ENCODE measurements at places on chromosomes 1 and 21.

- no peak for DNase-seq
These were observed 1.9 kb downstream of the DPYD start for GRCh38 chr1:97918961-97919360.

DNA sequence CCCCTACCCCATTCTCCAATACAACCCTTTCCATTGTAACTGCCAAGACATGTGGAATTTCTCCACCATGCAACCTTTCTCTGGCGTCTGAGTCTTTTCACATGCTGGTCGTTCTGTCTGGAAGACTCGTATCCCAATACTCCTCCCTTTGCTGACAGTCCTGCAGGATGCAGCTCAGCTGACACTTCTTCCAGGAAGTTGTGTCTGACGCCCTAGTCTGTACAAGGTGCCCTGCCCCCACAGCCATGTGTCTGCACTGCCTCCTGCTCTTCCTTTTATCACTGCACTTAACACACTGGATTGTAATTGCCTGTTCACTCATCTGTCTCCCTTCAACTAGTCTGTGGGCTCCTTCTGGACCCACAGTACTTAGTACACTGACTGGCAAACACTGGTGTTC lies 188.0 kb downstream of the LMX1A start:
- DNase-seq = no peak

DNA sequence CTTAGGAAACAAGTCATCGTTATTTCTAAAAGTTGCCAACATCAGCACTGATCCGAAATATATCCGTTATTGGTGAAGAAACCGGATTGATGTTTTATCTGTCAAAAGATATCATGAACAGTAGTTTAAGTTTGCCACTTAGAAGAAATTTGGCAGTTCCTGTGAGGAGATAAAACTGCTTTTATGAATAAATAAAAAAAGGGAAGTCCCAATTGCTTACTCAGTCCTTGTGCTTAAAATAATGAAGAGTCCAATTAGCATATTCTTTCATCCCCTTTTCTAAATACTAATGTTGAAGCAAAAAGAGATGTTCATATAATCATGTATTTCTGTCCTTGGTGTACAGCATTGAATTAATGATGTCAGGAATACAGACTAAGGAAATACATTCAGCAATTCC lies 164.6 kb downstream of the NCAM2 start:
- no peak for DNase-seq

DNA sequence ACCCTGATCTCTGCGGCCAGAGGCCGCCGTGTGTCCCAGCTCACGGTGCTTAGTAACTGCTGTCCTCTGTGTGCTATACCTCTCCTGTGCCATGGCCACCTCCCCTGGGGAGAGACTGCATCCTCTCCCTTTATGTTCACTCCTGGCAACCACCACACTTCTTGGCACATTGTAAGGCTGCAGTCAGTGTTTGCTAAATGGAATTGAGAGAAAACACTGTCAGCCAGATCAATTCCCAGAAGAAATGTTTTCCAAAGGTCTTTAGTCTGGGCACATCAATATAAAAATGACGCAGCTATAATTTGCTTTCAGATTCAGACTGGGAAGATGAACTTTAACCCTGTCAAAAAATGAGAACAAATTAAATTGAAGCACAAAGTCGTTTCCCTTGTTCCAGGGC lies 96.8 kb downstream of the BEND5 start:
- DNase-seq = no peak

DNA sequence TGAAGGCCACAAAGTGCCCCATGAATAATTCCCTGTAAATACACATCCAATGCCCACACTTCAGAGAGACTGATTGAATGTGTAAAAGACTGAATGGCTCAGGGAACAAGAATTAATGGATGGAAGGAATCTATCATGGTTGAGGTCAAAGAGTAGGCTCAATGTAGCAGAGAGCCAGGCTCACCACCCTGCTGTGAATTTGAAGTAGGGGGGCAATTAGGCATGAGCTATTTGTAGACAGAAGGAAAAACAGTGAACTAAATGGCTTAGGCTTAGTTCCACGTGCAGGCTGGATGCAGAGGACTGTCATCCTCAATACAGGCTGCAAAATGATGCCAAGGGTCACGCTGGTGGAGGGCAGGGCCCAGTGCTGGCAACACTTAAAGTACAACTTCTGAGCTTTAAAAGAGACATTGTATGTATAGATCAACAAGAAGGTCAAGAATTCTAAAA lies 22.9 kb upstream of the IGSF3 start:
- DNase-seq = no peak

DNA sequence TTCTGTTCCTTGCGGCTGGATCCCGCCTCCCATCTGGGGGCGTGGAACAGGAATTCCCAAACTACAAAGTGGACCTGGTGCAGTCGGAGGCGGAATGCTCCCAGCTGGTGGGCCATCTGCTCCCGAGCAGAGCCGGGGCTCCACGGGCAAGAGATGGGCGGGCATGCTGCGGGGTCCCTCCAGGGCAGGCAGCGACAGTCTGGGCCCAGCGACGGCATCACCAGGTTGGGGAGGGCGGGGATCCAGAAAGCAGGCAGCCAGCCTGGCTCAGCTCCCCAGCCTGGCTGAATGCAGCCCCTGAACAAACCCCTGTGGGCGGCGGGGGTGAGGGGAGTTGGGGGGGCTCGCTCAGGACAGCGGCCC lies 3.6 kb downstream of the MEGF6 start:
- no peak for DNase-seq

- DNase-seq = no peak
These were observed 9.5 kb downstream of the FAM131C start for GRCh38 chr1:16063921-16064320.

DNA sequence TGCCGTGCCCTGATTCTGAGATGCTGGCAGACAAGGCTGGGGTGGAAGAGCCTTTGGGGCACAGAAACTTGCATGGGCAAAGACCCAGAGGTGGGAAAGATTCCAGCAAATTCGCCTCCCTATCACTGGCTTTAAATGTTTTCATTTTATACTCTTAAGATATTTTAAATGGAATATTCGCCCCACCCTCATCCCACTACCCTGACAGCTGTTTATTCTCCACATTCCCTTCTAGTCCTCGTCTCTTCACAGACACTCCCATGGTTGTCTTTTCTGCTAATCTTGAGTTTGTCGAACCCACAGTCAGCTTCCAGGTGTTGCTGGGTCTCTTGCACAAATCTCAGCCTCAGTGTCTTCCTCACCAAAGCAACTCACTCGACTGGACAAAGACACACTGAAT lies 245.0 kb downstream of the KAZN start:
- DNase-seq = no peak

GRCh38 chr1:168794057-168794456 lies 65.1 kb upstream of the DPT start:
- DNase-seq = no peak

DNA sequence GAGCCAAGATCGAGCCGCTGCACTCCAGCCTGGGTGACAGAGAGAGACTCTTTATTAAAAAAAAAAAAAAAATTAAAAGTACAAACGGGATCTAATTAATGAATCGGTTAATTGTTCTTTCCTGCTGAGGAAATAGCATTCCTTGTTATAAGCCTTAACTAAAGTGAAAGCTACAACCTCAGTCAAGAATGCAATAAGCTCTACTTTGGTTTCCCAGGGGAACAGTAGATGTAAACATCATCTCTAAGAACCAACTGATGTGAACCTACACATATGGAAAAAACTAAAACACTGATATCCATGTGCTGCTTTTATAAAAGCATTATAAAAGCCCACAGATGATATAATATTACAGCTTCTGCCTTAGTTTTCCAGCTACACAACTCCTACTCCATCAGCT lies 41.9 kb downstream of the LPGAT1 start:
- DNase-seq = no peak

GRCh38 chr1:37947364-37947763 lies 511 bp upstream of the INPP5B start:
- no peak for DNase-seq

GRCh38 chr1:39226836-39227235 lies 22.3 kb downstream of the MACF1 start:
- no peak for DNase-seq

GRCh38 chr1:63316598-63316983 lies 5.8 kb upstream of the FOXD3 start:
- DNase-seq = no peak

DNA sequence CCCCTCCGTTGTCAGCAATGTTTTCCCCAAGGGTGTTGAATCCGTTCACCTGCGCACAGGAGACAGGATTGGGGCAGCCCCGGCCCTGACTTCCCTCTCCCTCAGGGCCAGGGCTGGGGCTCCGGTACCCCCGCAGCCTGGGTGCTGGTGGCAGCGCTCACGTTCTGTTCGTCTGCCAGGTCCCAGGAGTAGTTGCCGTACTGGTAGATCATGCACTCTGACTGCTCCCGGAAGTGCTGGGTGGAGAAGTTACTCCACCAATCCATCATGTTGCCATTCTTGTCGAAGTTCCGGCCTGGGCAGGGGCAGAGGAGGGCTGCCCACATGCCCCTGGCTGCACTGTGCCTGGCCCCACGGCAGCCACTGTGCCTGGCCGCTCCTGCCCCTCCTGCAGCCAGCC lies 6.1 kb downstream of the PRXL2B start:
- DNase-seq = no peak

GRCh38 chr1:104387716-104388508 lies 638.2 kb downstream of the AMY1C start:
- DNase-seq = no peak

DNA sequence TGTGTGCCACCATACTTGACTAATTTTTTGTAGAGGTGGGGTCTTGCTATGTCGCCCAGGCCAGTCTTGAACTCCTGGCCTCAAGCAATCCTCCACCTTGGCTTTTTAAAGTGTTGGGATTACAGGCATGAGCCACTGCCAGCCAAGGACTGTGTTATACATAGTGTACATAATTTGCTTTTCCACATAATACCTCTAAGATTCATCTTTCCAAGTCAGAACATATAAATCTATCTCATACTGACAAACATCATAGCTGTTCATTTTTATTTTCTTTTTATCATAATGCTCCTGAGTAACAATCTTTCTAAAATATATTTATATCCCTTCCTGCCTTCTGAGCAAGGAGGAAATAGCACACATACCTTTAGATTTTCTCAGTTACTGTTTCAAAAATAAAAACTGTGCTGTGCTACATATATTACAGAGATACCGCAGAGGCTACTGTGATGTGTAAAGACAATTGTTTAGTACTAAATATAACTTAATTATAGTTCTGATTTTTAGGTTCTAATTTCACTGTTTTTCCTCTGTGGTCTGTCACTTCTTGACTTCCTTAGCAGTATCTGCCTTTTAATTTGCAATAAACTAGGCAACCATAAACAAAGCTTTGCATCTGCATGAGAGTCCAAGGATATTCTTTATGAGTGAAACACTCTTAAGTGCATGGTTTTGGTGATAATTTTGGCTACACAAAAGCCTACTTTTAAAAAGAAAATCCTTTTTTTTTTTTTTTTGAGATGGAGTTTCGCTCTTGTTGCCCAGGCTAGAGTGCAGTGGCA lies 59.3 kb downstream of the EYA3 start:
- no peak for DNase-seq

- DNase-seq = no peak
These were observed 53.8 kb upstream of the LYPLAL1 start for GRCh38 chr1:219119839-219120238.

GRCh38 chr1:189336115-189337100 lies 1141.3 kb downstream of the BRINP3 start:
- DNase-seq = no peak

GRCh38 chr1:54805981-54806381 lies 4.9 kb upstream of the TTC22 start:
- DNase-seq = no peak

DNA sequence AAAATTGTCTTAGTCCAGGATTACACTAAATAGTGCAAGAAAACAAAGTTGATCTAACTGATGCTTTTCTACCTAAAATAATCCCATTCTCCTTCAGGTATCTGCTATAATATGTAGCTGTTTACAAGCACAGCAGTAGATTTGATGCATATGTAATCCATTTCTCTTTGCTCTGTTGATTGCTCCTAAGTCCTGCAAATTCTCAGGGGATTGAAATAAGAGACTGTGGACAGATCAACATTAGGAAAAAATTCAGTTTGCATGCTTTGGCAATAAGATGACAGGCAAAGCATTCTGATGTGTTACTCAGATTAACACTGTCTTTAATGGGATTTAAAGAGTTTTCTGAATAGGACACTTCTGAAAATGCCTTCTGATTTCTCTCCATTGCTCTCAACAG lies 34.7 kb downstream of the RNF11 start:
- no peak for DNase-seq

DNA sequence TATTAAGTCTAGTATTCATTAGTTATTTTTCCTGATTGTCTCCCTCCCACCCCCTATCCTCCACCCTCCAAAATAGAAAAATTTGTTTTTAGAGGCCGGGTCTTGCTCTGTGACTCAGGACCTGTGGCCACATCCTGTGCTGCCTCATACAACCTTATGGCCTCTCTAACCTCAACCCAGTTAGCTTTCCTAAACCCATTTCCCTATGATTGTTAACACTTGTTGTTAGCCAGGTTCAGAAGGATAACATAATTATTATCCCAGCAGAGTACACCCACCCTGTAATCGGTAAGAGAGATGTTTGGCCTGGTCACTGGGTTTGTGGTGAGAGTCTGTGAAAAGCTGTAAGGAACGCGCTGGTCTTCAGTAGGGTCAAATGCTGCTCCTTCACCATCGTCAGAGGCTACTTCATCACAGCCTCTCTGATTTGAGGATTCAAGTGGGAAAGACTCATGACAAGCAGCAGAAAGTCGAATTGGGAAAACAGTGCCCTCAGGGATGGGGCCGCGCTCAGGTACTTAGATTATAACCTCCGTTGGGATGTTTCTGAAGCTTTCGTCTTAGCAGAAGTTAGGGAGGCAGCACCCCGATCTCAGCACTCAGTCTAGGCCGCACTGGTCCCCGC lies 35.9 kb upstream of the HMGN1 start:
- no peak for DNase-seq

DNA sequence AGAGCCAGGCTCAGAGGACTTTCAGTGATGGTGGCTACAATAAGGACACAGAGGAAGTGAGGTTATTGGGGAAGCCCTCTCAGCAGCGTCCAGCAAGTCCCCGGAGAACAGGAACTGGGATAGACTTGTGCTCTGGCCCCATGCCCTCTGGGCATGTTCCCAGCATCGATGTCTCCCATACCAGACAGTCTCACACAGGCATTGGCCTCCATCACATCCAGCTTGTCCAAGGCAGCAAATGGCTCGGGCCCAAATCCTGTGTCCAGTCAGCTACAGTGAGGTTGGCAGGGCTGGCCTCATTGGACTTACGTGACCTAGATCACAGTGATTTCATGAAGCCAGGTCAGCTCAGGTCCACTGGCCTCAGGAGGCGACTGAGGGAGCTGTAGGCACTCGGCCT lies 19.6 kb upstream of the TMEM54 start:
- no peak for DNase-seq

DNA sequence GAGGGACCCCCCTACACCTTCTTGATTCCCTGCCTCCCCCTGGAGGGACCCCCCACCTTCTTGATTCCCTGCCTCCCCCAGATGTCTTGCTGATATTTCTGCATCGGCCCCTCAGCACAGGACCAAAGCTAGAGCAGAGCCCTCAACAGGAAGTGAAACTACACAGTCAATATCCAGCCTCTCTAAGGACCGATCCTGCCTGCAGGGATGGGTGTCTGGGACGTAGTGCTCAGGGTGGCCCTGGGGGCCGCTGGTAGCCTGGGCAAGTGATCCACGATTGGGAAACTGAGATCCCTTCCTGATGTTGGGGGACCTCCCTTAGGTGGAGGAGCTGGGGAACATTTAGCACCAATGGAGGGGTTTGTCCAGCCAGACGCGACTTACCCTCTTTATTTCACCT lies 3.9 kb upstream of the LEFTY2 start:
- DNase-seq = no peak

GRCh38 chr1:24094554-24094953 lies 17.4 kb downstream of the MYOM3 start:
- DNase-seq = no peak

- peak; percentile 17 for DNase-seq
These were observed 898 bp upstream of the TMEM200B start for GRCh38 chr1:29124366-29125236.

All from naive thymus-derived CD8-positive, alpha-beta T cell (primary cell).